ENCODE measurements at places on chromosomes 4 and X.

DNA sequence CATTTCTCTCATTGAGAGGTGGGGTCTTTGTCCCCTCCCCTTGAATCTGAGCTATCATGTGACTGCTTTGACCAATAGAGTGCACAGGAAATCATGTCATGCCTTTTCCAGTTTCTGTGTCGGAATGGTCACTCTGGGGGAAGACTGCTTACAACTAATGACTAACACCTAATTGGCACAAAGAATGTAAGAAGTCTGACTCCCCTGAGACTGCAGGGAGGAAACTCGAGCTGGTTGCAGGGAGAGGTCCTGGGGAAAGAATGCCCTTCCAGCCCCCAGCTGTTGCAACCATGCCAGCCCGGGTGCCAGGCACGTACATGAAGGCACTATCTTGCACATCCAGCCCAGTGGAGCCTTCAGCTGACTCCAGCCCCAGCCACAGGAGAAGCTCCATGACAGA lies 254.2 kb downstream of the DHX15 start:
- DNase-seq: no peak

GRCh38 chr4:130053723-130054122 lies 957.8 kb downstream of the C4orf33 start:
- DNase-seq: no peak

DNA sequence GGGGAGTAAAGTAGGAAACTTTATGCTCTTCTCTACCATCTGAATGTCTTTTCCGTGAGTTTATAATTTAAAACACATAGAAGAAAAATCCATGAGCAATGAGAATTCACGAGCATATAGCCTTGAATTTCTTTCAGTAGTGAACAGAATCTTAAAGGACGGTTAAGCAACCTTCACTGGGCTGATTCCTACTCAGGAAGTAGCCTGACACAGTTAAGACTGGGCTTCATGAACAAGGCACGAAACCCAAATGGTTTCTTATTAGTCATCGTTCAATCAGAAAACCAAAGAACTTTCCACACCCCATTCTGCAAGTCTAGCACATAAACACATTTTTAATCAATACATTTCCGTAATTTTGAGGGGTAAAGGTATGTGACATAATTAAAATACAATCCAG lies 95.8 kb downstream of the SH3KBP1 start:
- no peak for DNase-seq

DNA sequence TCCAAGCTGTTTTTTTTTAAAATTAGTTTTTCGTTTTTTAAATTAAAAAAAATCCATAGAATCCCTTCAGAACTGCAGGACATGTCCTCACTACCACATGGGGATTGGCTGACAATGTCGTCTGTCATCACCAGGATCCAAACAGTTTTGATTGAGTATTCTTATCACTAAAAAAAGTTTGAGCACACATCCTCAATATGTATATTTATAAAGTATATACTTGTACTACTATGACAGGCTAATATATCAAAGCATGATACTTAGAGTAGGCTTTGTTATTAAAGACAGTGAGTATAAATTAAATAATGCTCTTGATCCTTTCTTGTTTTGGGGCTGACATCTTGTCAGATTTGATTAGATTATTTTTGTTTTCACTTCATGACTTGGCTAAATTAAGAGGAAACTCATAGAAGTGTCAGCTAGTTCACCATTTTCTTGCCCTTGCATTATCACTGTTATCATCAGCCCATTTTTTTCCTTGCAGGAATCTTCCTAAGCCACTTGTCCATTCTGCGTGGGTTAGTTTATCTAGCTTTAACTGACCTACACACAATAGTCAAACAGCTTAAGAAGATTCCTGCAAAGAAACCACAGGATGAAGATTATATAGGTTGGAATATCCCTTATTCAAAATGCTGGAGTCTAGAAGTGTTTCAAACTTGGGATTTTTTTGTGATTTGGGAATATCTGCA lies 92.8 kb downstream of the AMMECR1 start:
- DNase-seq: no peak

DNA sequence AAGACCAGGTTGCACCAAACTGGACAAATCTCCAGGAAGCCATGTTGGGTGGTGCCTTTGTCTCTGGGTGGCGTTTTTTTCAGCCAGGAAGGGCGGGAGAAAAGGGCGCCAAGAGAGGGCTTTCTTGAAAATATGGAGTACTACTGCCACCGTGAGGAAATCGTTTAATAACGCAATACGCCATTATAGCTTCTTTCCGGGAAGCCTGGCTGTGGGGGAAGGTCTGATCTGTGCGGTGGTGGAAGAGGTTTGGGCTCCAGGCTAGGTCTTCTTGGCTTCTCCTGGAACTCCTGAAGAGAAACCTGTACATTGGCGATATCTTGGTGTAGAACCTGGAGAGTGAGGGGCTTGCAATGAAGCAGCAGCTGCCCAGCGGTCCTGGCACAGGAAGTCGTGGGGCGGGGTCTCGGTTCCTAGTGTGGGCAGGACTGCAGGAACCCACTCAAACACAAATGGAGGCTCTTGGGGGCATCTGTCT lies 202.7 kb downstream of the OR13H1 start:
- peak; percentile 68 for DNase-seq

DNA sequence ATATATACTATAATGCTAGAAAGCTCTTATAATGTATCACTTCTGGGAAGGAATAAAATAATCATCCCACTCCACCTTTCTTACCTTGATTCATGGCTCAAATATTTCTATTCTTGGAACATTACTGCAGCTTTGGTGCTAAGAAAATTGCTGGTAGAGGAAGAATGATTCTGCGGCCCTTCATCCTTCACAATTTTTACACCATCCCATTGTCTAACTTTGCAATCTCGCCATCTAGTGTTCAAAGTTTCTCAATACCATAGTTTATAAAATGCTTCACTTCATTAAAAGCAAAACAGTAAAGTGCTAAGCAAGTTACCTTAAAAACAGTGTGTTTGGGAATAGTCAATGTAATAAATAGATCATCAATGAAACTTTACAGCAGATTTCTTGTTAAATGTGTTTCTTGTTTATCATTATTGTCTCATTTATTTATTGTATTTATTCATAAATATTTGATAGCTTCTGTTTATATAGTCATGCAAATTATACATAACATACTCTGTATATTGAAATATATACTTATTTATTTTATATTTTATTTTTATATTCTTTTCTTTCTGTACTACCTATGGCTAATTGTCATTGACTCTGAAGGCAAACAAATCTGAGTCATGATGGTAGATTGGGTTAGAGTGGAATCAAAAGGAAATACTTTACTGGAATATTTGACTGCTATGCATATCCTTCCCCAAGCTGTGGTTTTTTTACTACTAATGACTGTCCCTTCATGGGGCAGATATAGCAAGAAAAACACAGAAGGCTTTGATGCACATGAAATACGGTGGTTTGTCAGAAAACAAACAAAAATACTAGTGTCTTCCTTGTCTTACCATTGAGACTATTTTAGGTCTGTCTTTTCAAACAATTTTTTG lies 390.7 kb downstream of the MAPK10 start:
- DNase-seq: no peak

- no peak for DNase-seq
These were observed 120.6 kb upstream of the JADE1 start for GRCh38 chr4:128688846-128689437.

- no peak for DNase-seq
These were observed 14.8 kb upstream of the CXCR3 start for GRCh38 chrX:71632923-71633657.

DNA sequence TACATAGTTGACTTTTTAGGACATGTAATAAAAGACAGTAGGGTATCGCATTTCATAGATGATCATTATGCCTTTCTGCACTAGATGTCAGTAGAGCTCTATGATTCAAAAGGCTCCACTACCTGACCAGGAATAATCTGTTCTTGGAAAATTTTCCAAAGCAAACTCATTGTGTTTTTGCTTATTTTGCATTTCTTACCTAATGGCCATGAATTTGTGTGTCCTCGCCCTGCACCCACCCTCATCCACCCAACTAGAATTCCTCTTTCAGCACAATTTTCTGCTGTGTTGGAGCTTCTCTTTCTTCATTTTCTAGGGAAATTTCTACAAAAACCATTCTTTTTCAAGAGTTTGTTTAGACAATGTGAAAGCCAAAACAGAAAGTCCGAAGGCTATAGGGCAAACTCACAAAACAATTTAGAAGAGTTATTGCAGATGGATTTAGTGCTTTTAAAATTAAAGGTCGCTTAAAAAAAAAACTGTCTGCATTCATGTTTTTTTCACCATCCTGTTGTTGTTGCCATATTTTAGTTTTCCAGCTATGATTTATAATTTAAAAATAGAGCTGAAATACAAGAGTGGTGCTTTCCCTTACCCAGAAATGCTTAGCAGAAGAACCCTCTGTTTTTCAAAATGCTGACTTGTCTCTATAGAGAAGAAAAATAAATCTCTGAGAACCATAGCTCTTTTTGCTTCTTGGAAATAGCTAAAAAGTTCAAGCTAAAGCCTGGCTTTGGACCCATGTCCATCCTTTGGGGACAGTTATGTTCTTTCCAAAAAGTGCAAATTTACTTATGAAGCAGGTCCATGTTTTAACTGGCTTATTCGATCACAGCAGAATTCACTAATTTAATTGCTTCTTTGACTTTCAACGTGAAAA lies 183.7 kb downstream of the SPATA18 start:
- no peak for DNase-seq

- DNase-seq: no peak
These were observed 21.5 kb upstream of the LRAT start for GRCh38 chr4:154722262-154722661.
